ENCODE measurements at places on chromosomes 7 and 10.

DNA sequence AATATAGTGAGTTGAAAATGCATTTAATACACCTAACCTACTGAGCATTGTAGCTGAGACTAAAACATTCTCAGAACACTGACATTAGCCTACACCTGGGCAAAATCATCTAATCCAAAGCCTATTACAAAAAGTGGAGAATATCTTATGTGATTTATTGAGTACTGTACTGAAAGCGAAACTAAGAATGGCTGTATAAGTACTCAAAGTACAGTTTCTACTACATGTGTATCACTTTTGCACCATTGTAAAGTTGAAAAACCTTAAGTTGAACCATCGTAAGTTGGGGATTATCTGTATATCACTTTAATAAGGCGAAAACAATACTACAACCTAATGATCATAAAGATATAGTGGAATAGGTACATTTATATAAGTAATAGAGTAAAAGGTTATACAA is 45.4 kb upstream of the GRB10 start:
- no peak for DNase-seq

DNA sequence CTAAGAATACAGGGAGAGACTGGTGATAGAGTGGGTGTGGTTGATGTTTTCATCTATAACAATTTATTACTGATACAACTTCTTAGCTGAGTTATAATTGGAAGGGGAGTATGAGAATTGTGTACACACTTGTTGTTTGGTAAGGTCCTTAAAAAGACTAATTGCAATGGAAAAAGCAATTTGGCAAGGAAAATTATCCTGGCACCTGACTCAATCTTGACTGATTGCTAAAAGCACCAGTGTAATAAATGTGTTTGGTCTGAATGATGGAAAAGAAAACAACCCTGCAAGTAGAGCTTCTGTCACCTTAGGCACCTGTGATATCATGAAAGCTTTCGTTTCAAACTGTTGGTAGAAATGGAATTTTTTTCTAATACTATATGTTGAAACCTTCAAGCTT is 6.7 kb upstream of the GSDME start:
- no peak for DNase-seq

- no peak for DNase-seq
Measured at GRCh38 chr7:129556607-129557133, 54.3 kb downstream of the SMKR1 start.

DNA sequence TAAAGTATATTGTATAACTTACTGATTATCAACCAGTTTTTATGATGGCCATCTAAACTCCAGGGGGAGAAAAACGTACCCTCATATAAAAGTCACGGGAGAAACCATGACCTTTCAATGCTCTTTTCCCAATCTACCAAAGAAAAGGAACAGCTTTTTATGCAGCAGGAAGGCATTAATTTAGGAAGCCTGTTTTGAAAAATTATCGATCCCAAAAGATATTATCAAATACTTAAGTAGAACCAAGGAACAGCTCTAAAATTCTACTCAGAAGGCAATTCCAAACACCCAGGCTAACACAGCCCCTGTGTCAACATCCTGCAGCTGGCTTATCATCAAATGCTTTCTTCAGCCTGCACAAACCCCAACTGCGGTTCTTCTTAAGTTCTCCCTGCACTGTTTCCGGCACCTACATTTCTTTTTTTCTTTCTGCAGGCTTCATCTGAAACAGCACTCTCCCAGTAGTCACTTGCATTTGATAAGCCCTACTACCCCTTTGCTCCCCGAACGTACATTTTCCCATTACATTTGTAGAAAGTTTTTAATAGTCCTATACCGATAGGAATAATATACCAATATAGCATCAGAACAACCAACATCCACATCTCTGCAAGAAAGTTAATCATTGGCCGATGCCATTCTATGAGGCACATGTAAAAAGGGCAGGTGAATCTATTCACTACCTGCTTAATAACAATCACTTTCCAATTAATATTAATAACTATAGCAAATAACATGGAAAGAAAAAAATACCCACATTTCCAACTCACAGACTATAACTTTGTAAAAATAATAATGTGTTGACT is 47.9 kb downstream of the PIP4K2A start:
- no peak for DNase-seq

- no peak for DNase-seq
Measured at GRCh38 chr10:60188548-60188947, 201.1 kb downstream of the ANK3 start.

DNA sequence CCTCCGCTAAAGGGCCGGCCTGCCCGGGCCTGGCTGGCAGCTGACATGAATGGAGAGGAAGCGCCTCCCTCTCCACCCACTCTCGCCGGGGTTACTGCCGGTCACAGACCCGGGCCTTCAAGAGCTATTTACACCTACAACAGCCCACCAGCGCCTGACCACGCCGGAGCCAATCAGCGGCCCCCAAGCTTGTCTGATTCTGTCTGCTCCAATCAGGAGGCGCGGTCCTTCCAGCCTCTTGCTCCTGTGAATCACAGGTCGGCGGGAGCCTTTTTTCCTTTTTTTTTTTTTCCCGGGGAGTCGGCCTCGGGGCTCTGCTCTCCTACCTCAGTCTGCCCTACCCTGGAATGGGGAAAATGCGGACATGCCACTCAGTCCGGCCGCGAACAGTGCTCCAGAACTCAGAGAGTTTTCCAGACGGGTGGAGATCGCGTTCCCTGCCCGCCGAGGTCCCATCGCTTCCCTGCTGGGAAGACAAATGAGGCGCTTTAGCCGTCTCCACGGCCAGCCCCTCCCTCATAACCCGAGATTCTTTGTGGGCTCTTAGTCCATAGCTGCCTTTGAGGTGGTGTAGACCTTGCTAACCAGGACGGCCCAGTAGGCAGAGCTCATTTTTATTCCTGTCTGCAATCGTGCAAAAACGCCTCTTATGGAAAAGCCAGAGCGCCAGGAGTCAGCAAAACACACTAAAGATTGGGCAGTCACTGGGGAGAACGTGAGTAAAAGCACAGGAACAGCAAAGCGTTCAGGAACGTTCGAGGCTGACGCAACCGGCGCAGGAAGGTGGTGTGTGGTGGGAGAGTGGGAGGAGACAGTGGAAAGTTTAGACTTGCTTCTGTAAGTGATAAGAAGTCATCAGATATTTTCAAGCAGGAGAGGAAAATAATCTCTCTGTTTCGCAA is 26.5 kb downstream of the SCD start:
- DNase-seq = peak; percentile 98

DNA sequence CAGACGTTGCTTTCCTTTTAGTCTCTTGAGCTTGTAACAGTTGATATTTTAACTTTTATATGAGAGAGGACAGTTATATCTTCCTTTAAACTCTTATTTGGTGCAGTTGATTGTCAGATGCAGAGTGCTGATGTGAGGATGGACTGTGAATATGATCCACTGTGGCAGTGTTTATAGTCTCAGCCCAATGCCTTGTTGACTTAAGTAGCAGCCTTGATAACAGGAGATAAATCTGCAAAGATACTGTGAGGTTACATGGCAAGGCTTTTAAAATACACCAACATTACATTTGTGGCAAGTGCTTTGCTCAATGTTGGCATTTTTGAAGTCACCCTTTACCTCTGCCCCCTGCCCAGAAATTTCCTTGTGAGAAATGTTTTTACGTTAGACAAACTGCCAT is 206.7 kb downstream of the AUTS2 start:
- DNase-seq = no peak

GRCh38 chr7:123994449-123994848 is 38.4 kb downstream of the TMEM229A start:
- DNase-seq = peak; percentile 2

- peak; percentile 36 for DNase-seq
Measured at GRCh38 chr10:97140902-97141745, 44.6 kb downstream of the SLIT1 start.

GRCh38 chr7:148142660-148143248 is 447.8 kb upstream of the C7orf33 start:
- DNase-seq = peak; percentile 67

DNA sequence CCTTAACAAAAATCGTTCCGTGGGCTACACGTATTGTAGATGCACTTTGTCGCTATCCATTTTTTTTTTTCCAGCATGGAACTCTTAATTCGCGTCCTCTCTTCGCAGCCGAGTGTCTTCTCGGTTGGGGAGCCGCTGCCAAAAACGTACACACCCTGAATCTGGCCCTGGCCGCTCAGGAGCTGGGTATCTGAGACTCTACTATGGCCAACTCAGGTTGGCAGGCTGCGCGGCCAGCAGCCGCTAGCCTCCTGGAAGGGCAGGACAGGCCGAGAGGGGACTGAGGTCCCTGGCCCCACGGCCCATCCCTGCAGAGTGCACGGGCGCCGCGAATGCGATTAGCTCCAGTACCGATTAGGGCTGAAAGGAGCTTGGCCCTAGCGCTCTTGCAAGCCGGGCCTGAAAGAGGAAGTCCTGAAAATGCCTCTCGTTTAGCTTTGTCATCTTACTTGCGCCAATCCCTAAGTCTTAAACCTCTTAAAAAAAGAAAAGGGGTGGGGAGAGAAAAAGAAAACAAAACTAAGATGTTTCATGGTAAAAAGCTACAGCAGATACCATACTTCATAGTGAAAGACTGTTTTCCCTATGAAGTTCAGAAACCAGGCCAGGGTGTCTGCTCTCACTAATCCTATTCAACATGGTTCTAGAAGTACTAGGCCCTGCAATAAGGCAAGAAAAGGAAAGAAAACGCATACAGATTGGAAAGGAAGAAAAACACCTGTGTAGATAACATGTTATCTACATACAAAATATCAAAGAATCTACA is 113.2 kb upstream of the RHEB start:
- peak; percentile 74 for DNase-seq

GRCh38 chr7:26186364-26187311 is 13.9 kb downstream of the HNRNPA2B1 start:
- DNase-seq = no peak

DNA sequence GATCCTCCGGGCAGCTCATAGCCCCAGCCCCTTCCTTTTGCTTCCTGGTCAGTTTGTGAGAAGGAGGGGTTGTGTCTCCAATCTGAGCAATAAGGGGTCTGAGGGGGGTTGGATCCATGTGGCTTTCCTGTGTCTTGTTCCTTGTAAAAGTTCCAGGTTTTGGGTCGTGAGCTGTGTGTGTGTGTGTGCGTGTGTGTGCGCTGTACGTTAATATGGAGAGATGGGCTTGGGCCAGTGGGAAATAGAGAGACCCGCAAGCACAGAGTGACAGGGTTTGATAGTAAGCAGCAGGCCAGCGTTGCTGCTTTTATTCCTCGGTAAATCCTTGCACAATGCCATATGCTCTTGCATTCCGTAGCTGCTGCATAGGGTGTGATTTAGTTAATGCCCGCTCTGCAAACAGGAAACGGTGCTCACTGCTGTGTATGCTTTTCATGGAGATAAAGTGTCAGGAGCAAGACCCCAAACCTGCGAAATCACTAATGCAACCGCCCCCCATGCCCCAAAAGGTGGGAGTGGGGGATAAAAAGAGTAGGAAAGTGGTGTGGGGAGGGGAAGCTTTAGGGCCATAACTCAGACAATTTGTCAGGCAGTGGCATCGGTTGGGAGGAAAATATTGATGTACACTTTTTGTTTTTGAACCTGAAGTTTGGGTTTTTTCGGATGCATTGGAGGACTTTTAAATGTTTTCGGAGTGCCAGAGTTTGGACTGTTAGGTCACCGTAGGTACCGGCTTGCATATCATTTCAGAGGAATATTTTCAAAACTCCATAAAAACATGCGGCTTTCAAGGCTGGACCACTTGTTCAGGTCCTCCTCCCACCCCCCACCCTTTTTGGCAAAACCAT is 108.7 kb downstream of the TCF7L2 start:
- peak; percentile 74 for DNase-seq

DNA sequence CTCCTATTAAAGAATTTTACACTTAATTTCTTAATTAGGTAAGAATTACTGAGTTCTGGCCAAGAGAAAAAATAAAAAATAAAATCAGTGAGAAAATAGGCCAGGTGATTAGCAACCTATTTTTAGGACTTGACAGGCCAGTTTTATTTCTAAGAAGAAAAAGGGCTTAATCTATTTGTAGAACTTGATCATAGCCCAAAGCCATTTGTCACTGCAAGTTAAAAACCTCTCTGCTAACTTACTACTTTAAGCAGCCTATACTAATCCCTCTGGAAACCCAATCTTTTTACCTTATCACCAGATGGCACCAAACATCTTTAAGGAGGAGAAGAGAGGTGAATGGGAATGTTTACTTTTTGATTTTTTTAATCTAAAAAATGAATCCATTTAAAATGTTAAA is 222.1 kb upstream of the RHOBTB1 start:
- DNase-seq = no peak

DNA sequence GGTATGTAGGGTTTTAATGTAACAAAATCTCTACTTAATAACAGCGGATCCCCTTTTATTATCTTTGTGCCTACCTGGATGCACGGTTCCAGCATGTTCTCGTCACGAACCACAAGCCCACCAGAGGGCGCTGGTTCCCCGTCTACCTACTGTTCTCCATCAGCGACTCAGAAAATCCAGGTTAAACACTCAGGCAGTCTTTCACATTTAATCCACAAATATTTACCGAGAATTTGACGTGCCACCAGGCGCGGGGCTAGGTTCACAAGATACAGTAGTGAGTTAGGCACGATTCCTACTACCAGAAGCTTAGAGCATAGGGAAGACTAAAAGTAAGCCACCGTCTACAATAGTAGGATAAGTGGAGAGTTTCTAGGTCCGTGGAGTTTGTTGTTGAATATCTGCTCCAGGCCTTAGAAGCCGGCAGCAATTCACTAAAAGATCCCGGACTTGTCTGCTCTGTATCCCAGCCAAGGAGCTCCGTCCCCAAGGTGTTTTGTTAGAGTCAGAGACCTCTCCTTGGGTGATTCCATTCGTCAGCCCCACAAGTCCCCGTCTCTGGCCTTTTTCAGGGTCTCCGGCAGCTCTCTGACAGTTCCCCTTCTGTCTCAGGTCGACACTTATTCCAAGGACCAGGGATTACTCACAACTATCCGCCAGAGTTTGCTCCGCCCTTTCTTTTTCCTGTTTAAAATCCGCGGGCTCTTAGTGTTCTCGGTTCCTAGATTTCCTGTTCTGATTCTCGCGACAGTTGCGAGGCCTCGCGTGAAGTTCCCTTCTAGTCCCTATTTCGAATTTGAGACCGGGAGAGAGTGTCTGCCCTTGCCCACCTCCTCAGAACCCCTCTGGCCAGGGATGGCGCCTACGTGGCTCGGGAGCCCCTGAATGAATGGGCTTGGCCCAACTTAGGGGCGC is 1.5 kb upstream of the KAZALD1 start:
- peak; percentile 95 for DNase-seq

DNA sequence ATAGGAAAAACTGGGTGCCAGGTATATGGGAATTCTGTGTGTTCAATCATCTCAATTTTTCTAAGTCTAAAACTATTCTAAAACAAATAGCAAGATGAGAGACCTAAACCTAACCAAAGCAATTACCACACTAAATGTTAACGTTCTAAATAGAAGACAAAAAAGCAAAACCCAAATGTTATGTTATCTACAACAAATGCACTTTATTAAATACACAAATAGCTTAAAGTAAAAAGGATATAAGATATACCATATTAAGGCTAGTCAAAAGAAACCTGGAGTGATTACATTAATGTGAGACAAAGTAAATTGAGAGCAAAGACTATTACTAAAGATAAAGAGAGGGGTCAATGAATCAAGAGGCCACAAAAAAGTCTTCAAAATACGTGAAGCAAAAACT is 81.4 kb downstream of the LARP4B start:
- DNase-seq = no peak
